ENCODE measurements at places on chromosomes 3 and 15.

DNA sequence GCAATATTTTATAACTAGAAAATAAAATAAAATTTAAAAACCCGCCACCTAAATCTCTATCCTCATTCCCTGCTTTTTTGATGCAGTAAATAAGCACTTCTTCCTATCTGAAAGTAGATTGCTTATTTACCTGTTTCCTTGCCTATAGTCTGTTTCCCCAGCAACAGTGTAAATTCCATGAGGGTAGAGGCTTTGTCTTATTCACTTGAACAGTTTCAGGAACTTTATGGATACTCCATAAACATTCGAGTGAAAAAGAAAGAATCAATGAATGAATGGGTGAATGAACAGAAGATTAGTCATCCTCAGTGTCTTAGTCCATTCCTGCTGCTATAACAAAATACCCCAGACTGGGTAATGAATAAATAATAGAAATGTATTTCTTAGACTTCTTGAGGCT is 41.7 kb downstream of the SHC4 start:
- no peak for DNase-seq

DNA sequence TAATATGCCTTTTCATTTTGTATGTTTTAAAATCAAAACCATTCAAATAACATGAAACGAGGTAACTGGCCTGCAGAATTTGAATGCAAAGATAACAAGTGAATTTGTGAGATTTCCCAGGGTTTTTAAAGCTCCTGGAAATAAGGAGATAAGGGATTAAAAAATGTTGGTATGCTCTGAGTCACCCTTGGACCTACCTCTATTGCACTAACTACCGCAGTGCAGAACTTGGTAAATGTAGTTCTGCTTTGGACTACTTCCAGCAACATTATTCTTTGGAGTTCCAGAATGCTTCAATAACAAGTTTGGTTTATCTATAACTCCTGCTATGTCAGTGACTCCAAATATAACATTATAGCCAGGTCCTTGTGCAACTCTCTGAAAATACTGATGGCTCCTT is 201.7 kb downstream of the GAP43 start:
- DNase-seq: no peak

GRCh38 chr15:92605225-92605944 is 50.2 kb downstream of the FAM174B start:
- DNase-seq: no peak

DNA sequence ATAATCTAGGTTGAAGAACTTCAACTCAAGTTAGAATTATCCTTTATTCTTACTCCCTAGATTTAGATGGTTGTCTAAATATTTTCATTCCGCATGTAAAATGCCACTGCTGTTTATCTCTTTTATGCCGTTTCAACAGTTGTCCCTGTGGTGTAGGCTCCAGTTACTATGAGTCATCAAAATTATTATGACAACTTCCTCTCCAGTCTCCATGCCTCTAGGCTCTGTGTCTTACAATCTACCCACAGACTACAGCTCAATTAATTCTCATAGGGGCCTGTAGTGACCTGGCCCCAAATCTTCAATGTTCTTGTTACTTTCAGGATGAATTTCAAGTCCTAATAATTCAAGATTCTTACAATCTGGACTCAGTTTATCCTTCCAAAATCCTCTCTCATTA is 105.8 kb upstream of the UNC13C start:
- peak; percentile 39 for DNase-seq

DNA sequence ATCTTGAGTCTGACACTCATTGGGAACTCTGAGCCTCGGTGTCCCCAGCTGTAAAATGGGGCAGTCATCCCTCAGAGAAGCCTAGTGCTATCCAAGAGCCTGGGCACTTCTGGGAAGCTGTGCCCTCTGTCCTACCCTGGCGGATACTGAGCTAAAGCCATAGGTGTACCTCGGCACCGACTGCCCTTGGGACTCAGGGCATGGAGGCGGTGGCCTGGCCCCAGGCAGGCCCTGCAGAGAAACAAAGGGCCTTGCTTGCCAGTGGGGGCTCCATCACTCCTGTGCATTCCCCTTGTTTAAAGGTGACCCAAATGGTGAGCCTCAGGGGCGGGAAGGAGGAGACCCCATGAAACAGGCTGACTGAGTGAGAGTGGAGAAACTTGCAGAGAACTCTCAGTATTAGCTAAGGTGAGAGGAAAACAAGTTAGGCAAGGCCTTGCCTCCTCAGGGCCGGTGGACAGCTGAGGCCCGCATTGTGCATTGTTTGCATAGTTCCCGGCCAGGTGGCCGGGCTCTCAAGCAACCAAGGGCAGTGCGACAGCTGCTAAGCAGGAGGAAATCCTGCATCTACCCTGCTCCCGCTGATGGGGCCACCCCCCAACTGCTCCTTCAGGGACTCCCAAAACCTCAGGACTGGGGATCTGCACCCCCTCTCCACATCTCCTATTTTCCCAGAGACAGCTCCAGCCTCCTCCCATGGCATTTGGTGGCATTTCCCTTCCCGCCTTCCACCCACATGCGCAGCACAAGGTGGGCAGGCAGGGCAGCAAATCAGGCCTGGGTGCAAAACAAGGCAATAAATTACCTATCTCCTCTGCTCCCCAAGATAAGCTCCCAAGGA is 4.3 kb downstream of the PFKFB4 start:
- no peak for DNase-seq

DNA sequence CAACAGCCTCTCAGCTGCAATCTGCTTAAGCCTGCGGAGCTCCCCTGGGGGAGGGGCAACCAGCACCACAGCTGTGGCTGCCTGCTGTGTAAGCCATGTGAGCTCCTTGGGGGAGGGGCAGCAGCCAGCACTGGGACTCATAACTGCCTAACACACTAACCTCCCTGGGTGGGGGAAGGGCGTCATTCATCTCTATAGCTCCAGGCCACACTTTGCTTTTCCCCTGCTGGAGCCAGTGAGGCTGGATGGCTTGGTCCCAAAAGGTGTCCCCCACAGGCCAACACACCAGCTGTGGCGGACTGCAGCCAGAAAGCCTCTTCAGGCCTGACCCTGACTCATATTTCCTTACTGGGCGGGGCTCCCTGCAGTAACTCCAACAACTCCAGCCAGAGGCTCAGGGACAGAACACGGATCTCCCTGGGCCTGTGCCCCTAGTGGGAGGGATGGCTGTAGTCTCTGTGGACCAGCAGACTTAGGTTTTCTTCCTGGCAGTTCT is 129.8 kb downstream of the PPM1L start:
- DNase-seq: peak; percentile 8

GRCh38 chr3:193335031-193335430 is 43.5 kb downstream of the ATP13A5 start:
- no peak for DNase-seq

GRCh38 chr15:100612539-100612938 is 10.2 kb downstream of the ASB7 start:
- peak; percentile 47 for DNase-seq

- DNase-seq: peak; percentile 10
Observed at GRCh38 chr3:144586382-144586781, 614.8 kb downstream of the DIPK2A start.
